ENCODE measurements at places on chromosomes 1 and 21.

- peak; percentile 51 for DNase-seq
Measured at GRCh38 chr1:109112056-109112651, 1.8 kb upstream of the ELAPOR1 start.

GRCh38 chr1:234827656-234828055 is 217.7 kb upstream of the IRF2BP2 start:
- no peak for DNase-seq

- DNase-seq = no peak
Measured at GRCh38 chr1:26820784-26821269, 5.7 kb upstream of the ZDHHC18 start.

DNA sequence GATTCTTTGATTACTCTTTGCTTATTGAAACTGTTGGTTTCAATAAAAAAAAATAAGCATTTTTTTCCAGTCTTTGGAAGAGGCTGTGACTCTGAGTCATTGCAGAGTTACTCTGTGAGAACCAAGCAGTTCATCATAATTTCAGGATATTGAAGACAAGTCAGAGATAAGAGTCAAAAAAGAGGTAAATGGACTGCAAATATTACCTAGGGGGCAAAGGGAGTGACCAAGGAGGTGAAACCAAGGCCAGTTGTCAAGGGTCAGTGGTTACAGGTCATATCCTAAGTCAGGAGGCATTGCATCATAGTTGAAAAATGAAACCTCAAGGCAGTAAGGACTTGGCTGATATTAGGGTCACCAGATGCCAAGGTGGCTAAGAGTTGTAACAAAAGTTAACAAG is 597.1 kb upstream of the USP24 start:
- peak; percentile 12 for DNase-seq

All from LHCN-M2 (cell line).